ENCODE measurements at places on chromosomes 16 and 17.

- no peak for DNase-seq
Observed at GRCh38 chr17:29659155-29659554, 36.4 kb upstream of the CORO6 start.

GRCh38 chr16:16151315-16151714 lies 72.0 kb downstream of the ABCC6 start:
- DNase-seq = no peak

- DNase-seq = no peak
Observed at GRCh38 chr16:54649876-54650275, 280.8 kb upstream of the IRX5 start.

GRCh38 chr17:29630630-29631193 lies 8.0 kb upstream of the CORO6 start:
- DNase-seq = no peak

DNA sequence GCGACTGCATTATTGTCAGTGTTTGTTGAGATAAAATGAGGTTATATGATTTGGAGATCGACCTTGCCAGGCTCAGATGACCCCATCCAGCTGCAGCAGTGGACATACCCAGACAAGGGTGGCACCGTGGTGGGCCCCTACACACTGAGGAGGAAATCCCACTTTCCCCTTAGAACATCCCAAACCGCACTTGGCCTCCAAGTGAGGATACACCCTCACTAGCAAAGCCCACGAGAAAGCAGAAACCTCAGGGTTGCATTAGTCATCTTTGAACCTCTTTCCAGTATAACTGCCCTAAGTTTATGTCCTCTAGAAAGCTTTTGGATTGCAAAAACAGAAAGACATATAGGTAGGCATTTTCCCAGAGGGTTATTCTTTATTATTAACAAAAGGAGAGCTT lies 101.5 kb downstream of the CLEC16A start:
- no peak for DNase-seq

- DNase-seq = no peak
Observed at GRCh38 chr16:65733721-65734120, 611.9 kb upstream of the CDH11 start.

- no peak for DNase-seq
Observed at GRCh38 chr16:72829846-72830775, 217.8 kb downstream of the ZFHX3 start.

DNA sequence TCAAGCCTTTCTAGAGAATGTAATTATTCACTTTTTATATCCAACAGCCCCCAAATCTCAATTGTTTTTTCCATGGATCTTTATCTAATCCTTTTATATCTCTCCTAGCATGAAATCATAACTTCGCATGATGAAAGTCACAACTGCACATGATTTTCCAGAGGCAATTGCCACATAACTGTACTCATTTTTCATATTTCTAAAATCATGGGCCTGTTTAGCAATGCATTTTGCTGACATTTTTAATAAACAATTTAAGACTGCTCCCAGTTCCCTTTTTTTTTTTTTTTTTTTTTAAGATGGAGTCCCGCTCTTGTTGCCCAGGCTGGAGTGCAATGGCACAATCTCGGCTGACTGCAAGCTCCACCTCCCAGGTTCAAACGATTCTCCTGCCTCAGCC lies 83.5 kb downstream of the VMP1 start:
- DNase-seq = no peak

- DNase-seq = peak; percentile 34
Observed at GRCh38 chr17:35088356-35088880, 24.9 kb upstream of the RFFL start.

DNA sequence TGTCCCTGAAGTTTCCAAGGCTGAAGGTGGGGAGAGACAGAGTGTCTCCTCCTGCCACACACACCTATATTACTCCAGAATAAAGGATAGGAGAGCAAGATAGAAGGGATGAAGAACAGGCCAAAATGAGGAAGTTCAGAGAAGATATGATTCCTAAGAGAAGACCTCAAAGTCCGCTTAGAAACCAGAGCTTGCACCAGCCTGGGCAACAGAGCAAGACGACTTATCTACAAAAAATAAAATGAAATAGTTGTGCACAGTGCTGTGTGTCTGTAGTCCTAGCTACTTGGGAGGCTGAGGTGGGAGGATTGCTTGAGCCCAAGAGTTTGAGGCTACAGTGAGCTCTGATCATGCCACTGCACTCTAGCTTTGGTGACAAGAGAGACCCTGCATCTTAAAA lies 128.2 kb downstream of the HS3ST3B1 start:
- DNase-seq = no peak

DNA sequence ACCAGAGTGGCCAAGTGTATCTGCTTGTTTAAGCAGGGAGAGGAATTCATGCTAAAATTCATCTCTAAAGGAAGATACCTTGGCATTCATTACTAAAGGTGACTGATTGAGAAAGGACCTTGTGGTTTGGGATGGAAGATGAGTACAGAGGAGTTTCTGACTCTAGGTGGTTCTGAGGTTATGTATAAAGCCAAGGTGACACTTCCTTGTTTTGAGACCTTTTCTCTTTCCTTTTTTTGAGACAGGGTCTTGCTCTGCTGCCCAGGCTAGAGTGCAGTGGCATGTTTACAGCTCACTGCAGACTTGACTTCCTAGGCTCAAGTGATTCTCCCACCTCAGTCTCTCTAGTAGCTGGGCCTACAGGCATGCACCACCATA lies 9.1 kb downstream of the ABHD15 start:
- no peak for DNase-seq

DNA sequence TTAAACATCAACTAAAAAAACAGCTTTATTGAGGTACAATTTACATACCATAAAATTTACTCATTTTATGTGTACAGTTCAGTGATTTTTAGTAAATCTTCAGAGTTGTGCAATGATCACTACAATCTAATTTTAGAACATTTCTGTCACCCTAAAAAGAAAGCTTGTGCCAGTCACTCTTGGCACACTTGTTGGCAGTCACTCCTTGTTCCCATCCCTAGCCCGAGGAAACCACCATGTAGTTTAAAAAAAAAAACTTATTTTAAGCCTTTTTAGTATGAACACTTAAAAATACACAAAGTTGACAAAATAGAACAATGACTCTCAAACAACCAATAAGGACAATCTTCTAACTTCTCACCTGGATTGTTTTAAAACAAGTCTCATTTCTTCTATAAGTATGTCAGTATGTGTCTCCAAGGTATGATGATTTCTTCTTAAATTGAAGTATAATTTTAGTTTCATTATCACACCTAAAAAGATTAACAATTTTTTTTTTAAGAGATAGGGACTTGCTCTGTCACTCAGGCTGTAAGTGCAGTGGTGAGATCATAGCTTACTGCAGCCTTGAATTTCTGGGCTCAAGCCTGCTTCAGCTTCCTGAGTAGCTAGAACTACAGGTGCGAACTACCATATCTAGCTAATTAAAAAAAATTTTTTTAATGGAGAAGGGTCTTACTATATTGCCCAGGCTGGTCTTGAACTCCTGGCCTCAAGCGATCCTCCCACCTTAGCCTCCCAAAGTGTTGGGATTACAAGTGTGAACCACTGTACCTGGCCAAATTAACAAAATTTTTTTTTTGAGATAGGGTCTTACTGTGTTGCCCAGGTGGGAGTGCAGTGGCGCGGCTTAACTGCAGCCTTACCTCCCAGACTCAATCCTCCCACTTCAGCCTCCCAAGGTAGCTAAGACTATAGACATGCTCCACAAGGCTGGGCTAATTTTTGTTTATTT lies 53.2 kb downstream of the PPM1E start:
- no peak for DNase-seq

GRCh38 chr16:81707411-81708265 lies 71.5 kb upstream of the PLCG2 start:
- no peak for DNase-seq

GRCh38 chr17:41504246-41504977 lies 1.0 kb downstream of the KRT13 start:
- no peak for DNase-seq

DNA sequence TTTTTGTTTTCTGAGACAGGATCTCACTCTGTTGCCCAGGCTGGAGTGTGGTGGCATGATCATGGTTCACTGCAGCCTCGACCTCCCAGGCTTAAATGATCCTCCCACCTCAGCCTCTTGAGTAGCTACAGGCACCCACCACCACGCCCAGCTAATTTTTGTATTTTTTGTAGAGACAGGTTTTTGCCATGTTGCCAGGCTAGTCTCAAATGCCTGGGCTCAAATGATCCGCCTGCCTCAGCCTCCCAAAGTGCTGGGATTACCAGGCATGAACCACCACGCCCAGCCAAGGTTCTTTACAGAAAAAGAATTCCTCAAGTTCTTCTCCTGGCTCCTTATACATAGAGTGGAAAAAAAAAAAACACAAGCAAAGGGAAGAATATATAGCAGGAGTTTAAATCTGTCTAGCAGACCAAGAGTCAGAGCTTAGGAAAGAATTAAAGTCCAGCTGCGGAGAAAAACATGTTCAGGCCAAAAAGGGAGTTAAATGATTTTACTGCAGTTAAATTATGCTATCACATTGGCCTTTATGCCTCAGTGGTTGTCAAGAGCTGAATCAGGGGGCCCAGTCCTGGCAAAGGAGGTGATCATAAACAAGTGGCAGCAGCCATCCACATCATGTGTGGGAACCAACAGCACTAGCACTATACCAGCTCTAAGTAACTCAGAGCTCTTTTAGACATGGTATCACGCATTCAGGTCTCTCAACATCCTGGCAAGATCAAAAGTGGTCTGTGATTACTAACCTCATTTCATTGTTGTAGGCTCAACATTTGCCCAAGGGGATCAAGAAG lies 39.3 kb downstream of the LIG3 start:
- DNase-seq = no peak

- DNase-seq = no peak
Observed at GRCh38 chr17:61581611-61582349, 9.2 kb downstream of the NACA2 start.

GRCh38 chr17:61770043-61770442 lies 93.3 kb downstream of the BRIP1 start:
- DNase-seq = no peak

DNA sequence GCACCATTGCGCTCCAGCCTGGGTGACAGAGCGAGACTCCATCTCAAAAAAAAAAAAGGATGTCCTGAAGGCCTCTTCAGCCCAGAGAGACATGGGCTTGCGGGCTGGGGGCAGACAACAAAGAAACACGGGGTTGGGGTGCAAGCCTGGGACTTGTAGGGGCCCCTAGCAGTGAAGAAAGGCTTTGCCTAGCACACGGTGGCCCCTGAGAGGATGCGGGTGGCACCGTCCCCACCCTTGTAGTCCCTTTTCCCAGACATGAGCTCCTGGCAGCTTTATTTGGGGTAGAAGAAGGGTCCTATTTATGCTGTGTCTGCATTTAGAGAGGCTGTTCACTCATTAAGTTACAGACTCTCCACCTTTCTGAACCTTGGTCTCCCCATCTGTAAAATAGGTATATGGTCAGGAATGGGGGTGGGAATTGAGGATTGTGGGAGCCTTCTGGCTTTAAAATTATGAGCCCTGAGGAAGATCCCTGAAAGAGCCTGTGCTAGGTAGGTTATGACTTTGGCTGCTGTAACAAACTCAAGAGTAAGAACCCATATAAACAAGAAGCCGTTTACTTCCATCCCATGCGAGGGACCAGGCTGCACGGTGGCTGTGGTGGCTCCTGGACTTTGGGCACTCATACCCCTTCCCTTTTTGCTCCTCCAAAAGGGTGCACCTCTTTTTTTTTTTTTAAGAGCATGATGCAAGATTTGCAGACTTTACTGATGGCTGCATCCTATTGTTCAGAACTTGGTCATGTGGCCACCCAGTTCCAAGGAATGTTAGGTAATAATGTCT lies 20.6 kb upstream of the ADGRG1 start:
- no peak for DNase-seq

GRCh38 chr16:28025631-28026030 lies 37.9 kb downstream of the GSG1L start:
- DNase-seq = no peak

DNA sequence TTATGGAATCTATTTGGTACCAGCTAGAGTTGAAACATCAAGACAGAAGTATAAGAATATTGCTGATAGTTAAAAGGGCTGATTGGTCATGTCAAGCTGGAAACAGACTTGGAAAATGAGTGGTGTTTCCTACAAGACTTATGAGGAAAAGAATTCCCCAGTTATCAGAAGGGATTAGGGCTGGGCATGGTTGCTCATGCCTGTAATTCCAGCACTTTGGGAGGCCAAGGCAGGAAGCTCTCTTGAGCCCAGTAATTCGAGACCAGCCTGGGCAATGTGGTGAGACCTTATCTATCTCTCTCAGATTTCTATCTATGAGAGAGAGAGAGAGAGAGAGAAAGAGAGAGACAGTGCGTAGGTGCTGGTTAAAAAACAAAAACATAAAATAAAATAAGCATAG lies 139.5 kb upstream of the PMFBP1 start:
- DNase-seq = no peak

DNA sequence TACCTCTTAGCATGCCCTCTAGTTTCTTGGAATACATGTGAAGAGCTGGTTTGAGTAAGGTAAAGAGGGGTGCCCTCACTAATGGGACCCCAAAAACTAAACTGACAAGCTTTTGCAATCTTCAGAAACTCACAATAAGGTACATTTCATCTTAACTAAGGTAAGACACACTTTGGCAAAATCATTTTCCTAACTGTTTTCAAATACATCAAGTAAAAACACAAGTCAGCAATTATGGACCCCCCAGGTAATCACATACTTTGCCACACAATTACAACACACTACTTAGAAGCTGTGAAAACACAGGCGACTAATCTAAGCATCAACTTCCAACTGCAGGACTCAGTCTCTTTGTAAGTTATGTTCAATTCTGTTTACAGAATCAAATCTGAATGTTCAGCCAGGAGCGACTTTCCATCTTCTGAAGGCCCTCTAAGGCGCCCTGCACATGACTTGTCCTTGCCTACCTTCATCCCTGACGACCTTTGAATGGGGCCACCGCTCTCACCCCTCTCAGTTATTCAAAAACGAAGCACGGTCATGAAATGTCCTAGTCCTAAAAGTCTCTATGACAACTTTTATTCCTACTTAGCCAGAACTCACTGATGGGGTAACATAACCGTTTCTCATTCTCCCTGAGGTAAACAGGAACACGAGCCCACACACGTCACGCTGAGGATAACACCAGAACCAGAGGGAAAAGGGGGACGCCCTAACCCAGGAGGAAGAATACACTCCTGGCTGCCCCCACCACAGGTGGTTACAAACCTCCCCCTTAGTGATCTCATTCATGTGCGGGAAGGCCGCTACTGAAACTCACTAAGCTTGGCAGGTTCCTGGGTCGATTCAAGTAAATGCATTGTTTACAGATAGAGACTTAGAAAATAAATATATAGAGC lies 5.5 kb downstream of the CREBBP start:
- DNase-seq = no peak

- DNase-seq = no peak
Observed at GRCh38 chr16:55494994-55495421, 13.9 kb upstream of the LPCAT2 start.

GRCh38 chr16:35692824-35693223 lies 2233.4 kb downstream of the TP53TG3F start:
- DNase-seq = no peak

GRCh38 chr16:50679266-50679665 lies 1.8 kb downstream of the SNX20 start:
- DNase-seq = no peak

GRCh38 chr16:86375364-86375763 lies 135.0 kb upstream of the FOXF1 start:
- no peak for DNase-seq

GRCh38 chr17:75110234-75110937 lies 617 bp downstream of the ARMC7 start:
- no peak for DNase-seq
